ENCODE measurements at places on chromosomes 5 and 9.
A peak's percentile ranks its signal among the peaks of the same experiment; 100 is the strongest.

GRCh38 chr9:109735801-109736200 is 44.2 kb upstream of the PALM2AKAP2 start:
- DNase-seq = no peak

DNA sequence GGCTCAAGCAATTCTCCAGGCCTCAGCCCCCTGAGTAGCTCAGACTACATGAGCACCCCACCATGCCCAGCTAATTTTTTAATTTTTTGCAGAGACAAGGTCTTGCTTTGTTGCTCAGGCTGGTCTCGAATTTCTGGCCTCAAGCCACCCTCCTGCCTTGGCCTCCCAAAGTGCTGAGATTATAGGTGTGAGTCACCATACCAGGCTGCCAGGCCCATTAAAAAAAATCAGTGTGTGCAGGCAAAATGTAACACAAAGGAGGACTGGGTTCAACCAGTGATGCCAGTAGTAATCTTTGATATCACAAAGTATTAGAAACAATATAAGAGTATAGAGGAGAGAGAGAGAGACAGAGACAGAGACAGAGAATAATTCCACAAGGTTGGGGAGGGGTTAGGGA is 322.7 kb downstream of the MSX2 start:
- no peak for DNase-seq

DNA sequence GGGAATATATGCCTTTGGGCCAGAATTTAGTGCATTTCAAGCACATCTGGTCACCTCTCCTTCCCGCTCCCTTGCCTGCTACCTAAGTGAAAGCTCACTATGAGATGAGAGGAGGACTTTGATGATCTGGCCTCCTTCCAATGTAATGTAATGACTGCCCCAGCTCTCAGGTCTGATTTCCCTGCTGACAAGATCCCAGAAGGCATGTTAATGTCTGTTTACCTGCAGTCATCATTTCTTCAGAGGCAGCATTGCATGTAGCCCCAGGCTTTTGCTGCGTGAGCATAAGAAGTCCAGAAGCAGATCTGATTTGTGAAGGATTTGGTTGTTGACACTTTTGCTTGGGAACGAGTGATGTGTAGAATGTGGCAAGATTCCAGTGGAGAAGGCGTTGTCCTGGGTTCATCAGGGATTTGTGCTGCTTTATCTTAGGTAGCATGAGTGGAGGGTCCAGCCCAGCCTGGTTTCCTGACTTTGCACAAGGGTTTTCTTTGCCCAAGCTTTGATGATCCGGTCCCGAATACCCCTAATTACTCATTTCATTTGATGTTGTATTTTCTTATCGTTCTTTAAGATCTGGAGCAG is 192.7 kb downstream of the GOLPH3 start:
- no peak for DNase-seq

DNA sequence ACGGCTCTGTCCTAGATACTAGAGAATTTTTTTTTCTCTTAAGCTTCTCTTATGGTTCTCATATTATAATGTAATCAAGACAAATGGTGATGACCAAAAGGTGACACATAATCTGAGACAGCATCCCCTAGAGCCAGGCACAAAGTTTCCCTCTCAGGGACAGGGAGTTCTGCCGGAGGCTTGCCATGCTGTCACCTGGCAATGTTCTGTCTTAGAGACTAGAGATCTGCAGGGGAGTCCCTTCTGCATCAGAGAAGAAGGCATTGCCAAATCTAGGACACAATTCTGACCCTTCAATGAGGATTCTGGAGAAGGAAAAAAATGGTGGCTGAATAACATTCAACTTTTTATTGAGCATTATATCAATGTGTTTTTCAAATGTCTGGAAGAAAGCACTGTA is 261.2 kb upstream of the TRPC7 start:
- no peak for DNase-seq

DNA sequence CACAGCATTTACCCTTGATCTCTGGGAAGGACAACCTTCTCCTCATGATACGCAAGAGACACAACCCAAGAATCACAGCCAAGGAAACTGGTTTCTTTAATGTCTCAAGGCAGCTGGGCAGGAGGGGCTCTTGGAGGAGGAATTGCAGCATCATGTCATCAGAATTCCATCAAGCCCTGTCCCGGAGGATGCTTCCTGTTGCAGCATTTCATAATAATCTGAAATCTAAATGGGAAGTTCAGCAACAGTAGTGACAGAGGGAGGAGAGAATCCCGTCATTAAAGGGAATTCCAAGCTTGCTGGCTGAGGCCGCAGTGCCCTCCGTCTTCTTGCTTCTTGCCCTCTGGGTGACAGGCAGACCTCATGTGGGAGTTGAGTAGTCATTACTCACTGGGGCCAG is 192.7 kb downstream of the TENT4A start:
- no peak for DNase-seq

GRCh38 chr9:98087420-98088354 is 31.2 kb downstream of the NANS start:
- DNase-seq = peak; percentile 62

GRCh38 chr5:73596705-73597328 is 29.2 kb upstream of the ARHGEF28 start:
- DNase-seq = peak; percentile 2

DNA sequence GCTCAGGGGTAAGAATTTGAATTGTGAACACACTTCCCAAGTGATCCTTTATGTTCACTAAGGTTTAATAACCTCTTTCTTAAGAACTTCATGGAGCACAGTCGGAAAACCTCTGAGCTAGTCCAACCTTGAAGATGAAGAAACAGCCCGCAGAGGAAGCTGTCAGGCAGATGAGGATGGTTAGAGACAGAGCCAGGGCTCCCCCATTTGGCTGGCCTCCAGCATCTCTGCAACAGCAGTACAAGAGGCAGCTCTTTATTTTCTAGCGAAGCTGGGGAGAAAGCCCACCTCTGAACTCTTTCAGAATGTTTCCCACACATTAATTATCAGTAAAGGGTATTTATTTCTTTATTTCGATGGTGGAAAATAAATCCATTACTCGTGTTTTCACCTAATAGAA is 350.8 kb downstream of the DMRT2 start:
- no peak for DNase-seq

GRCh38 chr9:112104901-112105300 is 70.2 kb downstream of the SUSD1 start:
- no peak for DNase-seq

GRCh38 chr5:65073250-65073661 is 304.5 kb downstream of the CWC27 start:
- DNase-seq = no peak

- no peak for DNase-seq
Measured at GRCh38 chr9:133526721-133527321, 2.1 kb upstream of the MYMK start.

Data from CD4-positive, alpha-beta T cell treated with Interleukin-1 beta for 1 hour (primary cell).